Inflammatory macrophage treated with lipopolysaccharide for 1 hour (primary cell): ENCODE measurements at places on chromosomes 6 and 20.
A peak's percentile ranks its signal among the peaks of the same experiment; 100 is the strongest.

DNA sequence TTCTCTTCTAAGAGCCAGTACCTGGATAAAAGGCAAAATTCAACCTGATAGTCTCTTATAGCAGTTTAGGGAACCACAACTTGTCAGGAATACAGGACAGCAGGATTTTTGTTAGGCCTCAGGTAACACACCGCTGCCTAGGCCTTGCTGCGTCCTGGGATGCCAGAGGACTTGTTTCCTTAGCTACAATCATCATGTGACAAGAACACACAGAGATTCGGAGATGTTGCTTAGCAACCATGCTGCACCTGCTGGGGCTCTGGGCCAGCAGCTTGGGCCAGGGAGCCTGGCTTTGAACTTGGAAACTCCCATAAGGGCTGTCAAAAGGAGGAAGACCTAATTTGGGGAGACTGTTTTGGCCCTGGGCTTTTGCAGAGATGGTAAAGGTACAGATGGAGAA is 36.1 kb upstream of the CHD6 start:
- no peak for DNase-seq

- no peak for DNase-seq
Observed at GRCh38 chr6:113805811-113806495, 51.2 kb upstream of the MARCKS start.

- DNase-seq: no peak
Observed at GRCh38 chr20:20241976-20242375, 125.9 kb upstream of the INSM1 start.

DNA sequence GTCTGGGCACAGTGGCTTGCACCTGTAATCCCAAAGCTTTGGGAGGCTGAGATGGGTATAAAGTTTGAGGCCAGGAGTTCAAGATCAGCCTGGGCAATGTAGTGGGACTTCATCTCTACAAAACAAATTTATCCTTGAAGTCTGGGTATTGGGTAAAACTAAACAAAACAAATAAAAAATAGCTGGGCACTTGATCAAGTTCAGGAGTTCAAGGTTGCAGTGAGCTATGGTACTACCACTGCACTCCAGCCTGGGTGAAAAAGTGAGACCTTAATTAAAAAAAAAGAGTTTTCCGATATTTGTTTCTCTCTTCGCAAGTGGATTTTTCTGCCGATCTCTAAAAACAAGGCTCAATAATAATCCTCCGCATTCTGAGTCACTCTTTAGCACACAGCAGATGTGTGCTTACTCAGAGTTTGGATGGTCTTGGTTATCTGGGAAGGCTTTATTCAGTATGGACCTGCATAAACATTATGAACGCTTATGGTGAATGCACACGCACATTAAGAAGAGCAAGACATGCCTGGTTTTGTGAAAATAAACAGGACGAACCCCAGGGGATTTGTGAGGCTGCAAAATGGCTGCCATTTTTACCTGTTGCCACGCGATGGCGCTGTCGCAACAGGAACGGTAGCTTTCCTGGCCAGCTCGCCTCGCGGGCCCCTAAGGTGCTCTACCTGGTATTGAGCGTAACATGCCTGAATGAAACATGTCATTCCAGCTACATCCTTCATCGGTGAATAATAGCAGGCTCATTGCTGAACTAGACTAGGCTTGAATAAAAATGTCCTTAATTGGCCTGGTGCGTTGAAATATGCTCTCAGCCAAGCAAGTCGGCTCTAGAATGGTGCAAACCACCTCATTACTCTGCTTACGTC is 6.0 kb downstream of the OPN5 start:
- peak; percentile 2 for DNase-seq

DNA sequence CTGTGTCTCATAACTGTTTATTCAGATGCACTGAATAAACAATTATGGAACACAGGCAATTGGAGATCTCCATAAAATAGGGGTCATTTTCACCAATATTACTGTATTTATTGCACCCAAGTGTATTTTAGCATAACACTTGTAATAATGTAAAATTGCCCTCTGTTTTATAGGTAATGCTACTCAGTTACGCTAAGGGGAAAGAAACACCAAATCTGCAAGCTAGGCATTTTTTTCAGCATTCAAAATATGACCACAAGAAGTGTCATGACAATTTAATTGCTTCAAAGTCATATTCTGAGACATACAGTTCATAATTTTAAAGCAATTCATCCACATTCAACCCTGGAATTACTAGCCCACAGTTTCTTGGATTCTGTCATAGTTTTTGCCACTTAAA is 643.2 kb upstream of the NOX3 start:
- DNase-seq: no peak

DNA sequence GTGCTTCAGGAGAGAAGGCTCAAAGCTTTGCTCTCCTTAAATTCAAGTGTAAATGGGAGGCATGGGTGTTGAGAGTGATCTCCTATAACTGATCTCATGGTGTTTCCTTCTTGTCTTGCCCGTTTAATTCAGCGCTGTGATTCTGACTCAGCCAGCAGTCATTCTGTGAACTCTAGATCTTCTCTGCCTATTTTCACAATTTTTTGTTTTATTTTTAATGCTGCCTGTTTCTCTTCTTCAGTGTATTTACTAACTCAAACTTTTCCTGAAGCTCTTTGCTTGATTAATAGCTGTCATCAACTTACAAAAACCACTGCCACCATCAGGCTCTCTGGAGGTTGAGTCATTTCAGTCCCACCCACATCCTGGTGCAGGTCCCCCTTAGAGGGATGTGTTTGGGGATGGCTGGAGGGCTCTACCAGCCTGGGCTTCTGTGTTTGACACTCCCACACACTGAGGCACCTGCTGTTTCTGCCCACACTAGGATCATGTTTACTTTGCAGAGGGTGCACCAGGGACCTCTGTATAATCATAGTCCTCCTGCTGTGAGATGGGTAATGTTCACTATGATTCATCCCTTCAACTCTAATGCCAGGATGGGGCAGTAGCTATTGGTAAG is 94.0 kb downstream of the SHLD1 start:
- no peak for DNase-seq

DNA sequence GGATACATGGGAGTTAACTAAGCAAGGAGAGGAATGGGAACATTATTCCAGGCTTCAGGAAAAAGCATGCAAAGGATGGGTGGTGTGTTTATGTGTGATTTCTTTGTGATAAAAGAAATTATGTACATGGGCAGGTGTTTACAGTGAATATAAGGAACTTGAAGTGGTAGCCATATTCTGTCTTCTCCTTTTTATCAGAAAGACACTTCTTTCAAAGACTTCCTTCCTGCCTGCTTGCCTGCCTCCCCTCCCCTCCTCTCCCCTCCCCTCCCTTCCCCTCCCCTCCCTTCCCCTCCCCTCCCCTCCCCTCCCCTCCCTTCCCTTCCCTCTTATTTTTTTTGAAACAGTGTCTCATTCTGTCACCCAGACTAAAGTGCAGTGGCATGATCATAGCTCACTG is 14.4 kb downstream of the CYB5R4 start:
- no peak for DNase-seq

- no peak for DNase-seq
Observed at GRCh38 chr6:142002825-142003405, 129.8 kb upstream of the GJE1 start.

- DNase-seq: peak; percentile 30
Observed at GRCh38 chr20:63215101-63216040, 560 bp downstream of the YTHDF1 start.

DNA sequence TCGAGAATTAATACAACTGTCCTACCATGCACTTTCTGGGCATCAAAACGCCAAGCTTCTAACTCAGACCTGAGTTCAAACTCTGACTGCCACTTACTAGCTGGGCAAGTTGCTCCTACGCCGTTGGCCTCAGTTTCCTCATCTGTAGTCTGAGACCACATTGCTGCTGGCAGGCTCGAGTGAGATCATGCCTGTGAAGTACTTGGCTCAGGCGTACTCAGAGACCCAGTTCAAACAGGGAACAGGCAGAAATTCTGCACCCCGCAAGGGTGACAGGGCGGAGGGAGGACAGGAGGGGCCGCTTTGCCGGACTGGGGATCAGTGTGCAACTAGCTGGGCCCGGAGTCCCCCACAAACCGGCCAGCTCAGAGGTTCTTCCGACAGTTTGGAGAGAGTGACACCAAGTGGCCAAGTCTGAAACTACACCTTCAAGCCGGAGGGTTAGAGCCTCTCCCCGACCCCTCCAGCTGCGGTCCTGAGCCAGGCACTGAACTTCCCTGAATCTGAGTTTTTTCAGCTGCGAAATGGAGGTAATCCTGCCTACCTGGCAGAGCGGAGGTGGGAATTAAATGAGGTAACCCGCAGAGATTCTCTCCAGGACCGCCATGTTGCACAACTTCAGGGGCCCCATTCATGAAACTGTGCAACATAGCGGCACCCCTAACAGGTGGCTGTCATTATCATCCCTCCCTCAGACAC is 46.0 kb upstream of the PTPN1 start:
- DNase-seq: no peak

- no peak for DNase-seq
Observed at GRCh38 chr6:363909-364308, 27.6 kb upstream of the IRF4 start.

- peak; percentile 65 for DNase-seq
Observed at GRCh38 chr20:35088231-35089145, 4.1 kb downstream of the TRPC4AP start.

- no peak for DNase-seq
Observed at GRCh38 chr6:41022294-41022693, 16.7 kb downstream of the UNC5CL start.

DNA sequence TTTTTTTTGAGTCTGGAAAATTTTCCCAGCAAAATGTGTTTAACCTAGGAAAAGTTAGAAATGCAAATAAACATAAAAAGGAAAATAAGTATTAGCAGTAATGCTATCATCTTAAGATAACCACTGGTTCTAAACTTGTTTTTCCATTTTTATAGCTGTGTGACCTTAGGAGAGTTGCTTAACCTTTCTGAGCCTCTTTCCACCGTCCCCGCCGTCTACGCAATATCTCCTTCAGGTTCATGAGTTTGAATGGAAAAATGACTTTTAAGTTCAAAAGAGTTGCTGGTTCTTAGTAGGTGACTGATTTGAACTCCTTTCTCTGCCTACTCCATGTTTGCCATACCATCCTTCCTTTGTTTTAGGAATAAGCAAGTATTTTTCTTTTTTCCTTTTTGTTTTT is 44.0 kb downstream of the GMPR start:
- no peak for DNase-seq

- no peak for DNase-seq
Observed at GRCh38 chr6:52103623-52104022, 16.2 kb upstream of the PKHD1 start.

- DNase-seq: no peak
Observed at GRCh38 chr6:143119260-143119659, 58.6 kb downstream of the AIG1 start.

DNA sequence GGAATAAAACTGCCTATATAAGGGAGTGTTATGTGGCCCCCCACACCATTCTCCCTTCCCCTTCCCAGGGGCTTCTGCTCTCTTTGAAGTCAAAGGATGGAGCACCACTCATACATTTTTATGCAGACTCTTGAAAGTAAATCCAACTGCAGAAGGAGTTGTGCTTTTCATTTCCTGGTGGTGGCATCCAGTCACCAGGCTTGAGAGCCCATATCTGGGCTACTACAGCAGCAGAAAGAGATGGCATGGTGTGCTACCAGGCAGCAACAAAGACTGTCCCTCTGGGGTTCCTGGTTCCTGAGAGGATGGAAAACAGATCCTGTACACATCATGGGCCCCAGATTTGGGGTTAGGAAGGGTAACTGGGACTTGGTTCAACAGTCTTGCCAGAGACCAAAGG is 226.4 kb downstream of the CLIC5 start:
- no peak for DNase-seq

DNA sequence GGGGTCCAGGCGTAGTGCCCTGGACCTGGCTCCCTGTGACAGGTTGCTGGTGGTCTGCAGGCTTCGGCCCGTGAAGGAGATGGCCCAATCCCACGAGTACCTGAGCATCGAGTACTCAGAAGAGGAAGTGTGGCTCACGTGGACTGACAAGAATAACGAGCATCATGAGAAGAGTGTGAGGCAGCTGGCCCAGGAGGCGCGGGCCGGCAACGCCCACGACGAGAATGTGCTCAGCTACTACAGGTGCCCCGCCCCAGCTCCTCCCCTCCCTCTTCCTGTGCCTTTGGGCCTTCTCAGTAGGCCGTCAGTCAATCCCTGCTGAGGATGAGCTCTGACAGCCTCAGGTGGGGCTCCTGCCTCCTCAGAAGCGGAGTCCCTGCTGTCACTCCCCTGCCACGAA is 42.6 kb downstream of the UQCC2 start:
- no peak for DNase-seq

DNA sequence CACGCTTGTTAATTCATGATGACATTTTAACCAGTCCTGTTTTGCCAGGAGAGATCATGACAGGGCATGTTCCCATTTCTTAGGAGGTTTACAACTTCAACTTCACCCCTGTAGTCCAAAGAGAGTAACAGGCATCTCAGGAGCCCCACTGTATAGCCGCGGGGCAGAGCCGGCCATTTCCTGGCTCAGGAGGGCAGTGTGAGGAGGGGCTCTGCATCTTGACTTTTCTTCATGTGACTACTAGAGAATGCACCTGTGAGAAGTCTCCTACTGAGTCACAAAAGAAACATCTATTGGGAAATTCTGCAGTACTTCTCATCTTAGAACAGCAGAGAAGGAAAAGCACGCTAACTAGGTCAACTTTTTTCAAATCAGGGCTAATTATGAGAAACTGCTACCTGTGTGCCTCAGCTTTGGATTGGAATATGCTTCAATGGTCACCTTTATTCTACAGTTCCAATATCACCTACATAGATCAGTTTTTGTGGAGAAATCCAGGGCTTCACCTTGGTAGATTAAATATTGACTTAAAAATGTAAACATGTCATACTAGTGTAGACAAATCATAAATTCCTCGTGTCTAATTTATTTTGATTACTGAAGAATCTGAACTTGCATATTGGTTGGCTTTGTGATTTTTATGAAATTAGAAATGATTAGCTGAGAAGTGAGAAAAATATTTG is 28.6 kb upstream of the SIM1 start:
- DNase-seq: no peak

- no peak for DNase-seq
Observed at GRCh38 chr20:17712708-17713107, 12.9 kb downstream of the BANF2 start.

DNA sequence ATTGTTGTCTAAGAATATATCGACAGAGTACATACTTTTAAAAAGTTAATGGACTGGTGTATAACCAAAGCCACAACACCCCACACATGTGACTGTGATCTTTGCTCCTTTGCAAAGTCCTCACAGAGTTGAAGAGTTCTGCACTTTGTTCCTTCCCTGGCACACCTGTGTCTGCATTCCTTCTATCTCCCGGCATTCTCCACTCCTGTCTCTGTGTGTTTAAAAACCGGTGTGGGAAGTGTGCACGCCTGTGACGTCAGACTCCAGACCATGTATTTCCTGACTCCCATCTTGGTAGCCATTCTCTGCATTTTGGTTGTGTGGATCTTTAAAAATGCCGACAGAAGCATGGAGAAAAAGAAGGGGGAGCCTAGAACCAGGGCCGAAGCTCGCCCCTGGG is at the start of gene IYD:
TSS of gene IYD (plus strand) at position 251 of the 400 bp plus-strand sequence. CDS start at position 271, 20 bp downstream.
- DNase-seq: no peak

- DNase-seq: no peak
Observed at GRCh38 chr20:31841928-31842327, 3.5 kb downstream of the FOXS1 start.

DNA sequence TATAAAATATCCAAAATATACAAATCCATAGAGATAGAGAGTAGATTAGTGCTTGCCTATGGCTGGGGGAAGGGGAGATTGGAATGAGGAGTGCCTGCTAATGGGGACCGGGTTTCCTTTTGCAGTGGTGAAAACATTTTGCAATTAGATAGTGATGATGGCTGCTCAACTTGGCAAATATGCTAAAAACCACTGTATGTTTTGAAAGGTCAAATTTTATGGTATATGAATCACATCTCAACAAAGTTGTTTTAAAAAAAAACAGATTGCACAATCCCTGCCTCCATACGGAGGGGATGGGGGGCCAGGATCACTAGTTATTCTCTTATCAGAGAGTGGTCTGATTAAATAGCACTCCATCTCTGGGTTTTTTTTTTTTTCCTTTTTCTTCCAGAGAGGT is 76.9 kb upstream of the RIPOR2 start:
- no peak for DNase-seq
